ENCODE measurements at places on chromosomes 5 and 9.

GRCh38 chr5:16090270-16090669 is 89.3 kb downstream of the MARCHF11 start:
- no peak for DNase-seq

DNA sequence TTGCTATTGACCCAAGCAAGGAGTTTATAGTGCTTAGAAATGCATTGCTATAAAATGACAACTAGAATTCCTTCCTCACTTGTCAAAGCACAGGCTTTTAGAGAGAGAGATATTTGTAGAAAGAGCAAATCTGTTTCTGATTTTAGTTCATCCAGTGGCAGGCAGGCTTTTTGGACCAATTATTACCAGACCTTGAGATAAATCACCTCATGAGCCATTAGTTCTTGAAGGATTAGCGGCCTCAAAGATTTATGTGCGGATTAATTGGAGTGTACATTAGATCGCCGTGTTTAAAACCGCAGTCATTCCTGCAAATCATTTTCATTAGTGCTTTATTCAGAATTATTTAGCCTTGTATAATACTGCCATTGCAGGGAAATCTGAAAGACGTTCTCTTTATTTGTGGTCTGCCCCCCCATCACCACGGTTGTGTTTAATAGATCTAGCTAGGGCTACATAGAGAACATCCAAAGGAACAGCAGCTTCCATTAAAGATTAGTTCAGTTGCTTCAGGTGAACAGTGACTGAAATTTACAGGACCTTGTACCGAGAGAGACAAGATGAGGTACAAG is 28.8 kb upstream of the TJP2 start:
- no peak for DNase-seq

- DNase-seq, result no peak
Observed at GRCh38 chr9:14687042-14687719, 6.1 kb downstream of the ZDHHC21 start.

DNA sequence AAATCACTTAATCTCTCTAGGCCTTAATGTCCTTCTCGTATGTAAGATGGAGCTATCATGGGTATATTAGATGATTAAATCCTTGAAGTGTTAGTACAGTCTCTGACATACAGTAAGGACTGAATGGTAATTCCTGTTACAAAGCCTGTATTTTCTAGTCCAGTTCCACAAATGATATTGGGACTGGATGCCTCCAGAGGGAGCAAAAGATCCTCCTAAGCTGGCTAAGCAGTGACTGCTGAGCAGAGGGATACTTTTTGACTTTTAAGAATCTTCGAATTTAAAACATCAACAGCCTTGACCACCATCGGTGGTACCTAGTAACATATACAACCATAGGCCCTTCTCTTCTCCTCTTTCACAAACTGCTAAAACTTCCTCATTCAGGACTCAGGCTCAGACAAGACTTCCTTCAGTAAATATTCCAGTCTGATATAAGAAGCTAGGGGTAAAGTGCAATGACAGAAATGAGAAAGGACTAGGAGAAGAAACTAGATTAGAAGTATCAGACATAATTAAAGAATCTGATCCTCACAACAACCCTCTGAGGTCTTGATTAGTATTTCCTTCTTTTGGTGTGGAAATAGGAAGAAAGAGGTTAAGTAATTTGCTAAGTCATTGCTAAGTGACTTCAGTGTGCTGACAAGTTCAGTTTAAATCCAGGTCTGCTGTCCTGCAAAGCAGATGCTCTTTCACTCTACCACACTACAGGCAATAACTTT is 13.9 kb downstream of the PTAR1 start:
- DNase-seq, result no peak

- no peak for DNase-seq
Observed at GRCh38 chr5:160621526-160621925, 199.9 kb downstream of the PTTG1 start.

DNA sequence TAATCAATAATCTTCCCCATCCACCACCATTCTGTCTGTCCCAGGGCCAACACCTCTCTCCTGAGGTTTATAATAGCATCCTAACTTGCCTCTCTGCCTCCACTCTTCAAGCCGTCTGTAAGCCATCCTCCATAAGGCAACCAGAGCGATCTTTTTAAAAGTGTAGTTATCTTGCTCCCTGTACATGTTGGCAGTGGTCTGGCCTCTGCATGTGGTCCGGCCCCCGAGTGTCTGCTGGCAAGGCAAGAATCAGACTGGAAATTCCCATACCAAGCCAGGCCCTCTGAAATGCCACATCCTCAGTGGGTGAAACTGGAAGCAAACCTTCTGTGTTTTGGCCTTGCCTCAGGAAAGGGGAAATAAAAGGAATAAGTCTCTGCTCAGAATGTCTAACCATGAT is 17.0 kb downstream of the TTLL11 start:
- DNase-seq, result no peak

DNA sequence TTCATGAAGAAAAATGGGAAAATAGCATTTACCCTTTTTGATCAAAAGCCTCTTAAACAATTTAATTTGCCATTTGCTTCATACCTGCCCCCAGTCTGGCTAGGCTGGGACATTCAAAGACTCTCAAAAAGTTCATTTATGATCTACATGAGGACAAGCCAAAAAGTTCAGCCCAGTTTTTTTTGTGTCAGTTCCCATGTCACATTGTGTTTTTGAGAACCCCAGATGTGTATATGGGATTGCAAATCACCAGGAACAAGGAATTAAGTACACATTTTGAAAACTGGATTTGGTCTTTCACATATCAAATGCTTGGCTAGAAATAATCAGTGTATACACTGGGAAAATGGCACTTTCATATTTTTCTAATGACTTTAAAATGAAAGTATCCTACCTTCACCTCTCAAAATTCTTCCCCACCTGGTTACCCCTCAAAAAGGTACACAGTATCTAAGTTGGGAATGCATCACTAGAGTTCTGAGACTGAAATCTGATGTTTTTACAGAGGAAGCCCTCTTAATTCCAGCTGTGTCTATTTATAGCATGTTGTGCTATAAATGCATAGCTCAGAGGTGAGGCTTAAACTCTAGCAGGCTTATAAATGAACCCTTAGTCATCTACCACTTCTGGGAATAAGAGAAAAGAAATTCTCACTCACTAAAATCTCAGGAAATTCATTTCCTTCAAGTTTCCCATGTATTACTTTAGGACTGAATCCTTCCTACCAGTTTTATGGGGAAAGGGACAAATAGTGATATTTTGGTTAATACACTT is 9.3 kb downstream of the STOM start:
- DNase-seq, result no peak

DNA sequence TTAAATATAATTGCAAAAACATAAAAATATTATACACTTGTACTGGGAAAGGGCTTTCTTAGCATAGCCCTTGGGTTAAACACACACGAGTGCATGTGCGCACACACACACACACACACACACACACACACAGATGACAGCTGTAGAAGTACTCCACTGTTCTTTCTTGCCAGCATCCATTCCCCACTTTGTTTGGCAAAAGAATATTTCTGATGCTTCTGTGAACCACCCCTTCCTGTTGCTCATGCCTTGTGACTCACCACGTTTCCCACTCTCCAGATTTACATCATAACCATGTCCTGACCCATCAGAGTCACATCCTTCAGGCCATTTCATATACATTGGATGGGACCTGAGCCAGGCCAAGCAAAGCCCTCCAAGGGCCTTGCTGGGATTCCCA is 280.1 kb downstream of the DNAH5 start:
- DNase-seq, result no peak

GRCh38 chr5:37777432-37778130 is 62.3 kb downstream of the GDNF start:
- no peak for DNase-seq

DNA sequence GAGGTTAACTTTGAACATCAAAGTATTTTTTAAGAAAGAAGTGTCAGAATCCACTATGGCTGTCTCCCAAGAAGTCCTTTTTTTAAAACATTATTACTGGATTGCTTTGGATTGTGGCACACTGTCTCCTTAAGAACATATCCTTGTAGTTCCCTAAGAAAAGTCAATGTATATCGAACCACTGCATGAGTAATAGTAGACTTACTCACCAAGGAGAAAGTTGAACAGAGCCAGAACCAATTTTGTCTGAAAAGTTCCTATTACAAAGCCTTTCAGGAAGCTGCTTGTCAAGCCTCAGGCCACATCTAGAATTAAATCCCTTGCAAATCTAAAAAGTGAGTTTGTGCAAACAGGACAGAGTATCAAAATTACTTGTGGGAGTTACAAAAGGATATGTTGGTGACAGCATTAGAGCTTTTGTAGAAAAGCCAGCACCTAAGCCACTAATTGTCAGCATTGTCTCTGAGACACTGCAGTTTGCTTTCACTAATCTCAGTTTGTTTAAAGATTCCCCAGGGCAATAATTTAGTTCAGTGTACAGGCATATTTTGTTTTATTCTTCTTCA is 195.4 kb downstream of the MPDZ start:
- no peak for DNase-seq

DNA sequence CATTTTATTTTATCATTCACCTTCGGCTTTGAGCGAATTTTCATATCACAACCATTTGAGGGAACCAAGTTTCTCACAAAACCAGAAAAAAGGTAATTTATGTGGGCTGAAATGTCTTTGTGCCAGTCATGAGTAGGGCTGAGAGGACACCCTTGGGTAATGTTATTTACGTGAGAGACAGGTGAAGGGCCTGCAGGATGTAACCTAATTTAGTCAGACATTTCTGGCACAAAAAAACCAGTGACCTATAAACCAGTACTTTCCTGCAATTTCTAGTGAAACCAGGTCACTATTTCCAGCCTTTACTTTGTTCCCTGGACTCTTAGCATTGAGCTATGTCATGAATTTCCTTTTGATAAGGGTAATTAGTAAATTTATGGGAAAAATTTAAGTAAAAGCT is 17.2 kb upstream of the CCDC112 start:
- no peak for DNase-seq

DNA sequence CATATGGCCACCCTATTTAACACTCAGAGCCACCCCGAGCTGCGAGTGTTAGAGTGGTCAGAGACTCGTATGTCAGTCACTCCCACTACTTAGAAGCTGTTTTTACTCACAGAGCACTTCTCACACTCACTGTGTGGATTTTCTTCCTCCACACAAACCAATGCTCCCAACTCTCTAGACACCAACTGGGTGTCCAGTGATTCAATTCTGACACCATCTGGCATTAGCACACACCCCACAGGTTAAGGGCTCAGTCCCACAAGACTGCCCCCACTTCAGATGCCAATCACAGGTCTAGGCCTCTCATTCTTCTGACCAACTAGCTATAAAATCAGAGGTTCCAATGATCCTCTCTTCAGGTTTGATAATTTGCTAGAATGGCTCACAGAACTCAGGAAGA is 174.8 kb downstream of the FANCC start:
- DNase-seq, result no peak

DNA sequence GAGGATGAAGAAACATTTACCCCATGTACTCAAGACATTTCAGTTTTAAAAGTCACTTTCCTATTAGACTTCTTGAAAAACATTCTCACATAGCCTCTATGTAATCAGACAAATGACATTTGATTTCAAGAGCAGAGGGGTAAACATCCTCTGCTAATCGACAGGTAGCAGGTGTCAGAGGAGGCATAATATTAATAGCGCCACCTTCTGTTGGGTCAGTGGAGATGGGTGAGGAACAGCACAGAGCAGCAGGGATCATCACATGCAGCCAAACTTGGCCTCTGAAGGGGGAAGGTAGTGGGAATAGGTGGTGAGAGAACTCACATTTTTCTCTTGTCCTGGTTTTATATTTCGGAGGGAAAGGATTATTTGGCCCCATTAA is 3.3 kb upstream of the LSM11 start:
- peak; percentile 13 for DNase-seq

- DNase-seq, result peak; percentile 81
Observed at GRCh38 chr5:181246276-181247049, 2.8 kb upstream of the RACK1 start.

GRCh38 chr5:174900240-174900865 is 176.0 kb downstream of the MSX2 start:
- DNase-seq, result no peak

DNA sequence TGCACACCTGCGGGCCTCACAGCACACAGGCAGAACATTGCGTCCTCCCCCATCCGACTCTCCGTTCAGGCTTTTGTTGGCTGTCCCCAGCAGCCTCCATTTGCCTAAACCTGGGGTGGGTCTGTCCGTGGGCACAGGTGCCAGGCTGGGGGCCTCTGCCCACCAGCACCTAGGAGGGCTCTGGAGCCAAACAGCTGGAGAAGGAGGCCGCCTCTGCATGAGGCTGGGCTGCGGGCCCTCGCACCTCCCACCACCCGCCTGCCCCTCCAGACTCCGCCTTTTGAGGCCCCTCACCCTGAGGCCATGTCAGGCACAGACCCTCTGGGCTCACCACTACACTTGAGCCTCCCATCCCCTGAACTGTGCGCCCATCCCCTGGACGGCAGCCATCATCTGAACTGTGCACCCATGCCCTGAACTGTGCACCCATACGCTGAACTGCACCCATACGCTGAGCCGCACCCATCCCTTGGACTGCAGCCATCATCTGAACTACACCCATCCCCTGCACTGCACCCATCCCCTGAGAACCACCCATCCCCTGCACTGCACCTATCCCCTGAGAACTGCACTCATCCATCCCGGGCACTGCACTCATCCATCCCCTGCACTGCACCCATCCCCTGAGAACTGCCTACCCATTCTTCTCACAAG is 98.0 kb upstream of the OTULINL start:
- DNase-seq, result no peak

GRCh38 chr9:132234535-132234934 is 72.7 kb downstream of the NTNG2 start:
- DNase-seq, result no peak

DNA sequence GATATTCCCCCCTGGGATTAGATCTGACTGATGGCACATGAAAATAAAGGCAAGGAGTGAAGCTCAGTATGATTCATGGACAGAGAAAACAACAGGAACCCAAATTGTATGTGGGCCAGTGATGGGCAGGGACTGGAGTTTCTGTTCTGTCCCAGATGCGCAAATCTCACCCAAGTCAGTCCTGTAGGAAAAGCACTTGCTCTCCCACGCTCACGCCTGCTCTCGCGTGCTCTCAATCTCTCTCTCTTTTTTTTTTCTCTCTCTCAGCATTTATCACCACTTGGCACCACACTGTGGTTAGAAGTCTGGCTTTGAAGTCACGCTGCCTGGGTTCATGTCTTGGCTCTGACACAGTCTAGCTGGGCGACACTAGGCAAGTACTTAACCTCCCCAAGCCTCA is 106.5 kb upstream of the LRRTM2 start:
- no peak for DNase-seq

GRCh38 chr9:8809741-8810140 is 1010.2 kb upstream of the DMAC1 start:
- DNase-seq, result no peak

GRCh38 chr5:142437563-142437962 is 112.7 kb upstream of the SPRY4 start:
- DNase-seq, result no peak

GRCh38 chr9:120935383-120935857 is 8.8 kb upstream of the TRAF1 start:
- DNase-seq, result no peak

DNA sequence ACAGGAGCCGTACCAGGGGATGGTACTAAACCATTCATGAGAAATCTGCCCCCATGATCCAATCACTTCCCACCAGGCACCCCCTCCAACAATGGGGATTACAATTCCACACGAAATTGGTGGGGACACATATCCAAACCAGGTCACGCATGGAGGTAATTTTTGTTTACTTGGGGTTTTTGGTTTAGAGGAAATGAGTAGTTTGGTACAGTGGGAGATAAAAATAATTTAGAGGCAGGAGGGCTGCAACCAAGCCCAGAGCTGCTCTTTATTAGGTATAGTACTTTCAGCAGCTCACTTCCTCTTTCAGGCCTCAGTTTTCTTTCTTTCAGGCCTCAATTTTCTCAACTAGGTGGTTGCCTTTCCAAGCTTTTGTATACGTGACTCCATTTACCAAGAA is 23.2 kb downstream of the PRUNE2 start:
- DNase-seq, result no peak
